ENCODE measurements at places on chromosomes 12 and 14.

DNA sequence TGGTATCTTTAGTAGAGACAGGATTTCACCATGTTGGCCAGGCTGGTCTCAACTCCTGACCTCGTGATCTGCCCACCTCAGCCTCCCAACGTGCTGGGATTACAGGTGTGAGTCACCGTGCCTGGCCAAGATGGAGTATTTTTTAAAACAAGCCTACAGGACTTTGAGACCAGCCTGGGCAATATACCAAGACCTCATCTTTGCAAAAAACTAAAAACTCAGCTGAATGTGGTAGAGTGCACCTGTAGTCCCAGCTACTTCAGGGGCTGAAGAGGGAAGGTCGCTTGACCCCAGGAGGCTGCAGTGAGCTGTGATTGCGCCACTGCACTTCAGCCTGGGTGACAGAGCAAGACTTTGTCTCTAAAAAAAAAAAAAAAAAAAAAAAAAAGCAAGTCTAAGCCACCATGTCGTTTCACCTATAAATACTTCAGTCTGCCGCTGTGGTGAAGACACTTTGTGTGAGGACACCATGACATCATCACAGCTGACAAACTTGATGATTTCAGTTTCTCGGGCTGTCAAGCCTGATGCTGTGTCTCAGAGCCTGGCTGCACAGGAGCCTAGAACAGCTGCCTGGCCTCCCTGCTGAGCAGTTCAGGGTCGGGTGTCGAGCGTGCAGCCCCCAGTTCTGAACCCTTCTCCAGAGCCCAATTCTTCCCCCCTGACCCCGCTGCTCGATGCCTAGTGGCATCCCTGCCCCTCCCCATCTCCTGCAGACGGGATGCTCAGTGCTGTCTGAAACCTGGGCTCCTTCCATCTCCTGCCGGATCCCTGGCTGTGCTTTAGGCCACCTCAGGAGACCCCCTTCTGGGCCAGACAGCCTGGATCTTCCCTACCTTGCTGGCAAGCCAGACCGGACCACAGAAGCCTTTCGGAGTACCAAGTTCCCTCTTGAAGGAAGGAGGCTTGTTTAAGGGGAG lies 119.2 kb upstream of the EVL start:
- DNase-seq: no peak

DNA sequence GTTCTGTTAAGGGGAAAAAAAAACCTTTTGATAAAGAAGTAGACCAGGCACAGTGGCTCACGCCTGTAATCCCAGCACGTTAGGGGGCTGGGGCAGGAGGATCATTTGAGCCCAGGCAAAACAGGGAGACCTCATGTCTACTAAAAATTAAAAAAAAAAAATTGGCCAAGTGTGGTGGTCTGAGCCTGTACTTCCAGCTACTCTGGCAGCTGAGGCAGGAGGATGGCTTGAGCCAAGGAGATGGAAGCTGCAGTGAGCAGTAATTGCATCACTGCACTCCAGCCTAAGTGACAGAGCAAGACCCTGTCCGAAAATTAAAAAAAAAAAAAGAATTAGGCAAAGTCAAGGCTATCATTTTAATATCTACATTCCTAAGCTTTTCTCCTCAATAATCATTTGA lies 124.8 kb upstream of the CPM start:
- no peak for DNase-seq

DNA sequence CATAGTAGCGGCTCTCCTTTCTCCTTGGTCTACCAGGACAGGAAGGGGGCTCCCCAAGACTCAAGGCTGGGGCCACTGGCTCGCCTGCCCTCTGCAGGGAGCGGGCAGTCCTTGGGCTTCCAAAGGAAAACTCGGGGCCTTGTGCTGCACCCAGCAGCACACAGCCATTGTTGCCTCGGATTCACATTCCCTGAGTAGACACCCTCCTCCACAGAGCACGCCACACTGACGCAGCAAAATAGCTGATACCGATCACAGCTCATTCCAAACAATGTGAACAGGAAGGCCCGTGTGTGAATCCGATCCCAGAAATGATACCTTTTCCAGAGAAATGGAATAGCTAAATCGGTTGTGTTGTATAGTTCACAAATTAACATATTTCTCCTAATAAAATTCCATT lies 65.1 kb upstream of the DYNC1H1 start:
- DNase-seq: no peak

- DNase-seq: no peak
Measured at GRCh38 chr12:49026101-49026500, 7.5 kb upstream of the PRKAG1 start.

- DNase-seq: no peak
Measured at GRCh38 chr14:62939970-62940369, 105.3 kb downstream of the KCNH5 start.

GRCh38 chr12:105451798-105452197 lies 121.3 kb downstream of the C12orf75 start:
- DNase-seq: no peak

DNA sequence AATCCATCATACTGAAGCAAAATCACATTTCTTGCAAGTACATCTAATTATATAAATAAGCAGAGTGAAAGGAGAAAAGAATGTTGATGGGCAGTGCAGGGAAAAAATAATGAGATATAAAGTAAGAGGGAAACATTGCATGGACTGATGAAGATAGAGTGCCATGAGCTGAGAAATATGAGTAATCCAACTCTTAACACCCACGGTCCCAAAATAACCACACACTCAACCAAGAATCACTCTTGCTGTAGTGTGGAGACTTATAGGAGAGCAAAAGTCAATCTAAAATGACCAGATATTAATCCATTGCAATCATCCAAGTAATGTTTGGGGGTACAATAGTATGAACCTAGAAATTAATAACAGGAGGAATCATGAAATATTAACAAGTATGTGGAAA lies 40.2 kb downstream of the MYF5 start:
- no peak for DNase-seq

DNA sequence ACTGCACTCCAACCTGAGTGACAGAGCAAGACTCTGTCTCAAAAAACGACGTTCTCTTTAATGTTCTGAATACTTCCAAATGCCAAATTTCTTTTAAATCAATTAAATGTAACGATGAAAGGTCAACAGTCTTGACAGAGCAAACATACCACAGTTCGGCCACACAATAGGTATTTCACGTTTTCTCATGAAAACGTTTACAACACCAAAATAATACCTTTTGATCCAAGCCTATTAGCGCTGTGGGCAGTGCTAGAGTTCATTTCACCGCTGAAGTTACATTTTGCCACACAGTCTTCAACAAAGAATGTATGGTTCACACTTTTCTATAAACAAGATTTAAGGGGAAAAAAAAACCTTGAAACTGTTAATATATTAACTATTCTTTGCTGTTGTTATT lies 122.1 kb downstream of the MED13L start:
- DNase-seq: no peak

Measured in stimulated activated CD8-positive, alpha-beta memory T cell treated with anti-CD3 and anti-CD28 coated beads, Interleukin-15, amount 100 ng/mL, for 24 hours (primary cell).